Naive thymus-derived CD4-positive, alpha-beta T cell (primary cell): ENCODE measurements at places on chromosomes 3 and 15. TPM values are rescaled to one million over a fixed set of nuclear protein-coding genes. Genes with fewer than 3 reads are reported as not detected.

Gene EAF1
- 5.0 TPM for polyA plus RNA-seq

Gene GADL1
- not detected for polyA plus RNA-seq

Gene CA12
- not detected for polyA plus RNA-seq

Gene KBTBD13
- not detected for polyA plus RNA-seq

Gene B3GALNT1
- polyA plus RNA-seq: 0.90 TPM

Gene THAP10
- not detected for polyA plus RNA-seq

Gene TMCO5A
- polyA plus RNA-seq: not detected

Gene SLC35A5
- 17.3 TPM for polyA plus RNA-seq

Gene SPTSSB
- polyA plus RNA-seq: not detected
